ENCODE measurements at places on chromosomes 4 and X. TPM values are rescaled to one million over a fixed set of nuclear protein-coding genes. Genes with fewer than 3 reads are reported as not detected.

The HMGB3 gene
- total RNA-seq = 3.8 TPM

The UGT2B7 gene
- total RNA-seq = not detected

The RAB39B gene
- total RNA-seq = 0.72 TPM

The MTNR1A gene
- not detected for total RNA-seq

The CXCL9 gene
- 1.2 TPM for total RNA-seq

The PIN4 gene
- total RNA-seq = 6.9 TPM

DNA sequence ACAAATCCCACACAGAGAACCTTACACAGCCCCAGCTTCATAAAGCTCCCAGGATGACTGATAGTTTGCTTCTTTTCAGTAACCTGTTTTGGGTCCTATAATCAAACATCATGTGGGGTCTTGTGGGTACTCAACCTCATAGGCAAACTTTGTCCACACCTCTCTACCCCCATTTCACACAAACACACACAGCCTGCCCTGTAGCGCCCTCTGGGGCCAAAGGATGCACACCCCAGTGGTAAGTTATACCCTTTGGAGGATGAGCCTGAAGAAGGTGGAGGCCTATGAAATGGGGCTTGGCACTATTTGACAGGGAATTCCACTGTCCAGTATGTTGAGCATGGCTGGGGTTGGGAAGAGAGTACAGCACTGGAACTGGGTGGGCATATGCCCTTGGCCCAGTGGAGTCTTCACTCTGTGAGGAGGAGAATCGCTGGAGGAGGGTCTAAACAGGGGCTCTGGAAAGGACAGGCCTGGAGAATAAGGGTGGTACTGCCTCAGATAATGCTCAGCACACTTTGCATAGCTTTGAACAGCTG, 30.5 kb upstream of the COL25A1 start:
- DNase-seq = no peak
- H3K27ac ChIP-seq = no peak overlapping the region
- H3K4me1 ChIP-seq = peaks cover 3% of the 10 kb centered on the region
- H3K27me3 ChIP-seq = no peaks in the 10 kb centered on the region
- no peaks in the 10 kb centered on the region for H3K36me3 ChIP-seq

GRCh38 chrX:45842926-45843315, 642.2 kb upstream of the DIPK2B start:
- no peak for DNase-seq
- no peak overlapping the region for H3K4me3 ChIP-seq
- H3K4me1 ChIP-seq = no peaks in the 10 kb centered on the region
- H3K36me3 ChIP-seq = no peaks in the 10 kb centered on the region

- H3K27ac ChIP-seq = no peak overlapping the region
- H3K27me3 ChIP-seq = no peaks in the 10 kb centered on the region
- no peak for DNase-seq
- no peaks in the 10 kb centered on the region for H3K4me1 ChIP-seq
- no peak overlapping the region for H3K4me3 ChIP-seq
- no peaks in the 10 kb centered on the region for H3K36me3 ChIP-seq
Observed at GRCh38 chr4:100461807-100462605, 55.8 kb downstream of the EMCN start.

DNA sequence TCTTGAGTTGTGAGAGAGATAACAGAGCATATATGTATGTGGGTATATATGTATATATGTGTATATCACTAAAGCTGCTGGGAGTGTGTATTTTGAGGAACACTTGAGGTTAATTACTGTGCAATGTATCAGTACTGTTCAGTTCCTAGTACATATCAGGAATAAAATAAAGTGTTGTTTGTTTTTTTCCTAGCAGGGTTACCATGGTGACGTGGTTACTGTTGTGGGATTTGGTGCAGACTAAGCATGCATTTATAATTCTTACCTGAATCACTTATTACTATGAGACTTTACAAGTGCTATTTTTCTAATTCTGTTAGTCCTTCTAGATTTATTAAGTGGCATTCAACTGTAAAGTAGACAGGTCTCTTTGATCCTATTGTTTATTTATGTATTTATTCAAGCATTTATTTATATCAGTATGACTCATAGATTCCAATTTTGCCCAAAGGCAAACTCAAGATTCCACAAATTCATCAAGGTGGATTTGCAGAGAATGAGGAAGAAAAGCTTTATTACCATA, 26.9 kb upstream of the BEX4 start:
- H3K27ac ChIP-seq = no peak overlapping the region
- no peak for DNase-seq
- no peaks in the 10 kb centered on the region for H3K27me3 ChIP-seq
- no peak overlapping the region for H3K4me3 ChIP-seq

DNA sequence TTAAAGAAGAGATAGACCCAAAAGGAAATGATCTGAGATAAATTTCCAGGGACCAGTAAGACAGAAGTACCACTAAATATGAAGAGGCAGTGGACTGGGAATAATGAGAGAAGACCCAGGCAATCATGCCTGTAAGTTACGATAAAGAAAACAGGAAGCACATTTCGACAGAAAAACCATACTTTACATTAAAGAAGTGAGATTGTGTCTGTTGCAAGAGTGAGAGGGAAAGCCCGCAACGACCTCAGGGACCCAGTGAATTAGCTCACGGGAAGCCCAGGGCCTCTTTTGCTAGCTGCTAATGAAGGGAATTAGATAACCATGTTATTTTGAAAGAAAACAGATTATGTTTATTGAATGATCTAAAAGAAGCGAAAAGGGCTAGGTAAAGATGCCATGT, 28.9 kb upstream of the ACSL1 start:
- no peak overlapping the region for H3K4me3 ChIP-seq
- DNase-seq = no peak
- H3K4me1 ChIP-seq = no peaks in the 10 kb centered on the region

DNA sequence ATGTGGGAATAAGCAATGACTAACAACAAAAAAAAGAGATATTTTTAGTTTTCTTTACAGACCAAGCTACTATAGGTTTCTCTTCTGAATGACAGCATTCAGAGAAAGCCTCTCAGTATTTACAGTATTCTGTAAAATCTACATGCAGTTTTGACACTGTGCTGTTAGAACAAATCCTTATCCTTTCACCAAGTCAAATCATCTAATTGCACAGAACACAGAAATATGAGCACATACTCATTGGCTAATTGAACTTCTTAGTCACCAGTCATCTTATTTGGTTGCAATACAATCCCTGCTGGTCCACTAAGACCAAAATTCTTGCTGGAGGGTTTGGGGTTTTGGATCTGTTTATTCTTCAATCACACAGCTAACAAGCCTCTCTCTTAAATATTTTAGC, 5.7 kb downstream of the ACOT9 start:
- H3K4me1 ChIP-seq = no peaks in the 10 kb centered on the region
- no peak overlapping the region for H3K27ac ChIP-seq
- H3K36me3 ChIP-seq = no peaks in the 10 kb centered on the region
- no peaks in the 10 kb centered on the region for H3K27me3 ChIP-seq

DNA sequence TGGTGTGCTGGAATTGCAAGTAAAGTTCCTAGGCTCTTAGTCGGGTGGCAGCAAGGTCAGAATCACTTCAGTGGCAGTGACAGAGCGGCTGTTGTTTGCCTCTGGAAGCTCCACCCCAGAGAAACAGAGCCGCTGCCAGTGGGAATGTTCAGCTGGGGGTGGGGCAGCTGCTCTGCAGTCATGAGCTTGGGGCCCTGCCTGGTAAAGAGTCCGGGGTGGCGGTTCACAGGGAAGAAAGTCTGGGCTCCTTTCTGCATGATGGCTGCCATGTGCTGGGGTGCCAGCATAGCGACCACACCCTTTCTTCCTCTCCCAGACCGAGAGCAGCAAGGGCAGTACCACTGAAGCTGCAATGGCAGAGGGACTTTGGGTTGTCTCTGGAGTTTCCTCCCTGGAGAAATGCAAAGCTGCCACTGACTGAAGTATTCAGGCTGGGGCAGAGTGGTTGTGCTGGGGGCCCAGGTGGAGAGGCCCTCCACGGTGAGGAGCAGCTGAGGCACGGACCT, 108.8 kb upstream of the CENPE start:
- no peaks in the 10 kb centered on the region for H3K4me1 ChIP-seq
- no peak overlapping the region for H3K27ac ChIP-seq
- no peaks in the 10 kb centered on the region for H3K36me3 ChIP-seq

- no peaks in the 10 kb centered on the region for H3K36me3 ChIP-seq
- H3K4me1 ChIP-seq = no peaks in the 10 kb centered on the region
- no peaks in the 10 kb centered on the region for H3K27me3 ChIP-seq
- peak; percentile 83 for DNase-seq
Observed at GRCh38 chrX:69158166-69158980, 6.9 kb downstream of the PJA1 start.

DNA sequence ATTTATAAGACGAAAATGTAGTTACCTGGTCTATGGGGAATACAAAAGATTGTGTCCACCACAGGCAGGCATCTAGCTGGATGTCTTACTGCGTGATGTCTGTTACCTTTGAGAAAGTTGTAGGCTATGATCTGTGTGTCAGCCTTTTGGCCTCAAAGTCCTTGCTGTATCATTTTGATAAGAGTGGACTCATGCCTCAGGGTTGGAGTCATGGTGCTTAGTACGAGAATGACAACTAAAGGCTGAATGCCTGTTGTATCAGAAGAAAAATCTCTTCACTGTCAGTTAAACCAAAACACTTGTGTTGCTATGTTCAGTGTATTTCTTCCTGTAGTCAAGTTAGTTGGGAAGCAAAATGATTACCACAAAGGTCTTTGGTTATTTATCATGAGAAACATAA, 226.2 kb downstream of the ARHGAP10 start:
- H3K27ac ChIP-seq = no peak overlapping the region
- peaks cover 3% of the 10 kb centered on the region for H3K4me1 ChIP-seq
- no peak for DNase-seq
- H3K27me3 ChIP-seq = no peaks in the 10 kb centered on the region

GRCh38 chr4:130031858-130032257, 935.9 kb downstream of the C4orf33 start:
- no peaks in the 10 kb centered on the region for H3K27me3 ChIP-seq
- no peaks in the 10 kb centered on the region for H3K36me3 ChIP-seq
- no peak overlapping the region for H3K27ac ChIP-seq
- H3K4me3 ChIP-seq = no peak overlapping the region
- no peak for DNase-seq
- H3K4me1 ChIP-seq = no peaks in the 10 kb centered on the region

DNA sequence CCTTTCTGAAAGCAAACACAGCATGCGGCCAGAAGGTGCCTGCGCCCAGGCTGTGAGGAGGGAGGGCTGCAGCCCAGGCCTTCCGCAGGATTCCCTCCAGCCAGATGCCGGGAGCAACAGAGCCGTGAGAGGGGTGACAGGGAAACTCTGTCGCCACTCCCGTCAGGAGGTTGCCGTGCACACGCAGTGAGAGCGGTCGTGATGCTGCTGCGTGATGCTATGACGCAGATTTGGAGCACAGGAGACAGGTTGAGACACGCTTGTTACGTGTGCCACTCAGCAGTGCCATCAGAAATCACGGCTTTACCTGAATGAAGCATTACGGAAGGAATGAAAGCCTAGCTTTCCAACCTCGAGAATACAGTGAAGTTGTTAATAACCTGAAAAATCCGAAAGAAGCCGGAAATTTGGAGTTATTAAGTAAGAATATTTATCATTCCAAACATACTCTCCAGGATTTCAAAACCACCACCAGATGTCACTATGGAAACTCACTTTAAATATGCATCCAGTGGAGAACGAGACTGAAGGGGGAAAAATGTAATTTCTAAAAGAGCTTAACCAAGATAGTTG, 54.4 kb downstream of the FAT1 start:
- H3K27ac ChIP-seq = no peak overlapping the region
- H3K36me3 ChIP-seq = no peaks in the 10 kb centered on the region
- no peak for DNase-seq
- no peaks in the 10 kb centered on the region for H3K27me3 ChIP-seq
- H3K4me1 ChIP-seq = no peaks in the 10 kb centered on the region

DNA sequence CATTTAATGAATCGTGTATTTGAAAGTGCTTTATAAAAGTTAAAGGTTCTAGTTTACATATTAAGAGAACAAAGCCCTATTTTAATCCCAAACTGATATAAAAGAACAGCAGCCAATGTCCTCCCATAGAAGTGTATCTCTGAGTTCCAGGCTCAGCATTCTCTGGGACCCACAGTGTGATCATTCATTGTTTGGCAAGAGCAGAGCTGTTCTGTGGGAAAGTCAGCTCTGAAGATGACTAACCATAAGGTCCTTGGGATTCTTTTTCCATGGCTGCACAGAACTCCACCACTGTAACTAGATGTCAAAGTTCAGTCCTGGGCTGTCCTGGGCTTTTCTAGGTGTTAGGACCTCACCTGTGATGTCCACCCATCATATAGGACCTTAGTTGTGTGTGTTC, 157.0 kb upstream of the TLL1 start:
- DNase-seq = no peak
- no peak overlapping the region for H3K4me3 ChIP-seq
- H3K27me3 ChIP-seq = no peaks in the 10 kb centered on the region
- H3K36me3 ChIP-seq = no peaks in the 10 kb centered on the region
- H3K27ac ChIP-seq = no peak overlapping the region

- H3K4me3 ChIP-seq = no peak overlapping the region
- H3K27me3 ChIP-seq = no peaks in the 10 kb centered on the region
- H3K27ac ChIP-seq = no peak overlapping the region
- DNase-seq = no peak
Observed at GRCh38 chr4:105587841-105588240, 35.4 kb downstream of the ARHGEF38 start.

- no peaks in the 10 kb centered on the region for H3K27me3 ChIP-seq
- H3K36me3 ChIP-seq = no peaks in the 10 kb centered on the region
- DNase-seq = no peak
- no peaks in the 10 kb centered on the region for H3K4me1 ChIP-seq
Observed at GRCh38 chr4:101142259-101142658, 205.1 kb downstream of the PPP3CA start.

GRCh38 chr4:113757486-113757885, 4.1 kb downstream of the CAMK2D start:
- no peaks in the 10 kb centered on the region for H3K4me1 ChIP-seq
- H3K36me3 ChIP-seq = no peaks in the 10 kb centered on the region
- no peak for DNase-seq
- no peak overlapping the region for H3K4me3 ChIP-seq
- no peaks in the 10 kb centered on the region for H3K27me3 ChIP-seq

DNA sequence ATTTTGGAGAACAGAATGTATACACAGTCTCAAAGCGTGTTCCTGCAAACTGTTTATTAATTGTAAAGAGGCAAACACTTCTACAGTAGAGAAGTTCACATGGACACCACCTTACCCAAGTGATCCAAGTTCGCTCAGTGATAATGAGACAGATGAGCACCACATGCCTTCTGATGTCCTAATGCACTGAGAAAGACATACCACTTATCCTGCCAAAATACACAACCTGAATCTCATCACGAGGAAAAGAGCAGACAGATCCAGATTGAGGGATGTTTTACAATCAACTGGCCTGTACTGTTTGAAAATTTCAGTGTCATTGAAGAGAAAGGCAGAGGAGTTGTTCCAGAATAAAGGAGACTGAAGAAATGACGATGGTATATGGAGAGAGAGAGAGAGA, 12.4 kb downstream of the PPEF1 start:
- no peaks in the 10 kb centered on the region for H3K4me1 ChIP-seq
- no peak overlapping the region for H3K27ac ChIP-seq
- H3K4me3 ChIP-seq = no peak overlapping the region
- no peaks in the 10 kb centered on the region for H3K27me3 ChIP-seq
- DNase-seq = no peak
